ENCODE measurements at places on chromosomes 13 and 19.

- DNase-seq = no peak
These were observed 37.8 kb downstream of the ELF1 start for GRCh38 chr13:40981361-40981760.

DNA sequence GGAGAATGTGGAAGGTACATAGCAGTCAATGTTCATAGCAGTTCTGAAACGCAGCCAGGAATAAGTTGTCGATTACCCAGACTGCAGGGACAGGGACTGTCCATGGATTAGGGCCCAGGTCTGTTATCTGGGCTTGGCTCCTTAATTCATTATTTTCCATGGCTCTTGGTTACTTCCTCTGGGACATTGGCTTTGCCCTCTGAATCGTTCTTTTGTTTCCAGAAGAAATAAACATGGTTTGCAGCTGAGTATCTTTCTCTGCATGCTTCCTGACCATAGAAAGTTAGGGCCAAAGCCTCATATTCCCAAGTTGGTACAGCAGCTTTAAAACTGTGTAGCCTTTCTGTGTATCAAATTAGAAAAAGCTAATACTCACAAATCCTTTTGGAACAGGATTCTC is 121.7 kb upstream of the MAB21L1 start:
- DNase-seq = no peak

GRCh38 chr13:85910962-85911361 is 111.7 kb upstream of the SLITRK6 start:
- DNase-seq = no peak

DNA sequence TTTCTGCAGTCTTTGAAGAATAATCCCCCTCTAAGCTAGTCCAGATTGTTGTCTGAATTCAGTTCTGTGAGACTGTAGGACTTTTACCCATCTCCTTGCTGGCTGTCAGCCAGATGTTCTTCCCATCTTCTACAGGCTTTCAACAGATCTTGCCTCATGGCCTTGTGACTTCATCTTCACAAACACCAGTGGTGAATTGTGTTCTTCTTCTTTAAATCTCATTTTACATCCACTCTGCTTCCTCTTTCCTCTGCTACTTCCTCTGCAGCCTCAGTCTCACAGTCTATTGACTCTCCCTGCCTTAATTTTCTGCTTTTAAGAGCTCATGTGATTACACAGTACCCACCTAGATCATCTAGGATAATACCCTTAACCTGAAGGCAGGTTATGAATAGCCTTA is 859.0 kb upstream of the SLITRK1 start:
- no peak for DNase-seq

DNA sequence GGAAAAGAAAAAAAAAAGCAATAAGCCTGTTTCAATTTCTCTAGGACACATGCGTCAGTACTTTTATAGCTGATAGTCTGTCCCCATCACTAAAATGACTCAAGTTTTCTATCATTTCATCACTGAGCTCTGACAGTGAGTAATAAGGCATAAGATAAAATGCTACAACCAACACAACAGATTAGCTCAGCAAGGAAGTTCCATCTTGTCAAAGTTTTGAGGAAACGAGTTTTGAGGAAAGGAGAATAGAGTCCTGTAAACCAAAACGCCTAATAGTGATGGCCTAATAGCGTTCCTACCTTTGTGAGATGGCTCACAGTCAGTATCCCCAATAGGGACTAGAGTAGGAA is 145.1 kb downstream of the LACC1 start:
- no peak for DNase-seq

GRCh38 chr13:35498231-35498630 is 21.7 kb upstream of the MAB21L1 start:
- no peak for DNase-seq

- no peak for DNase-seq
These were observed 6.7 kb downstream of the DNM2 start for GRCh38 chr19:10724573-10725071.

DNA sequence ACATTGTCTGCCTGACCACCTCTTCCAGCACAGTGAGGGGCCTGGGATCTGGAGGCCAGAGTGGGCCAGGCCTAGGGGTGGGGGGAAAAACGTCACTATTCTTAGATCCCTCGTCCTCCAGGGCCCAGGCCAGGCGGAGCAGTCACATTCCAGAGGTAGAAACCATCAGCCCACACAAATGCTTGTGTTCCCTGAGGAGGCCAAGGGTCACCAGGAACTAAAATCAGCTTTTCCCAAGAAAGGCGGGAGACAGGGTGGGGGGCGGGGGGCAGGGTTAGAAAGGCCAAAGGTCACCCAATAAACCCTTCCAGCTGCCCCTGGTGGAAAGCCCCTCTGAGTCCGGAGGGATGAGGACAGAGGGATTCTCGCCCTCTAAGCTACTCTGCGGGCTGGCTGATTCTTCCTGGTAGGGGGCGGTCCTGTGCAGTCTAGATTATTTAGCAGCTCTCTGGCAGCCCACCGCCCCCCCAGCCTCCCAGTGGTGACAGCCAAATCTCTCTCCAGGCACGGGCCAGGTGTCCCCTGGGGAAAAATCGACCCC is 23.5 kb upstream of the CCL25 start:
- no peak for DNase-seq

GRCh38 chr19:29247051-29247450 is 34.1 kb upstream of the UQCRFS1 start:
- no peak for DNase-seq

- DNase-seq = no peak
These were observed 4.4 kb upstream of the S1PR5 start for GRCh38 chr19:10521461-10522171.

- DNase-seq = no peak
These were observed 138.7 kb upstream of the KL start for GRCh38 chr13:32877491-32877890.

DNA sequence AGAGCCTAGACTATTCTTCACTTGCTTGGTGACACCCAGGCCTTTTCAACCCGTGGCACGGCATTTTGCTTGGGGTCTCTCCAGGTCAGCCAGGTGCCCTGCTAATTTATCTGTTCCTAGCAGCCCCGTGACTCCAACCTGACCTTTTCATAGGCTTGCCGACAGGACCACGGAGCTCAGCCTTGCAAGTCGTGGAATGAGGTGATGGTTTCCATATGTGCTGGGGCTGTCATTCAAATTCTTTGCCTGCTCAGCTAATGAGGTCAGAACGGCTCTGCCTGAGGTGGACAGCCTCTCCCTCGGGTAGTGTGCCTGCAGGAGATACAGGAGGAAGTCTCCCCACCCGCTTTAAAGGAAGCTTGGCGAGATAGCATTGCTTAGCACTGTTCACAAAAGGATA is 61.0 kb downstream of the SHISA2 start:
- DNase-seq = no peak

DNA sequence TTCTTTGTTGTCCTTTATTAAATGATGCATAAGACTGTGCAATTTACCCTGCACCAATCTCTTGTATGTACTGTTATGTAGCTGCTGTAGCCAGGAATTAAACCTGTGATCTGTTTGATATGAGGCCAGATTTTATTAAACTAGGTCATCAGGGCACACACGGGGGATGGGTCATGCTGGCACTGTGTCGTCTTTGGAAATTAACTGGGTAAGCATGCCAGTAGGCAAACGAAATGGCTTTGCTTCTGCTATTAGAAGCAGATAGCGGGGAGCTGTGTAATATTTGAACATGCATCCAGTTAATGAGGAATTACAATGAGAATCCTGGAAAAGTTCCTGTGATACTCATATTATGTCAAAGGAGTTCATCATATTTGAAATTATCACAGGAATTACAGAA is 23.5 kb downstream of the MTUS2 start:
- DNase-seq = no peak

DNA sequence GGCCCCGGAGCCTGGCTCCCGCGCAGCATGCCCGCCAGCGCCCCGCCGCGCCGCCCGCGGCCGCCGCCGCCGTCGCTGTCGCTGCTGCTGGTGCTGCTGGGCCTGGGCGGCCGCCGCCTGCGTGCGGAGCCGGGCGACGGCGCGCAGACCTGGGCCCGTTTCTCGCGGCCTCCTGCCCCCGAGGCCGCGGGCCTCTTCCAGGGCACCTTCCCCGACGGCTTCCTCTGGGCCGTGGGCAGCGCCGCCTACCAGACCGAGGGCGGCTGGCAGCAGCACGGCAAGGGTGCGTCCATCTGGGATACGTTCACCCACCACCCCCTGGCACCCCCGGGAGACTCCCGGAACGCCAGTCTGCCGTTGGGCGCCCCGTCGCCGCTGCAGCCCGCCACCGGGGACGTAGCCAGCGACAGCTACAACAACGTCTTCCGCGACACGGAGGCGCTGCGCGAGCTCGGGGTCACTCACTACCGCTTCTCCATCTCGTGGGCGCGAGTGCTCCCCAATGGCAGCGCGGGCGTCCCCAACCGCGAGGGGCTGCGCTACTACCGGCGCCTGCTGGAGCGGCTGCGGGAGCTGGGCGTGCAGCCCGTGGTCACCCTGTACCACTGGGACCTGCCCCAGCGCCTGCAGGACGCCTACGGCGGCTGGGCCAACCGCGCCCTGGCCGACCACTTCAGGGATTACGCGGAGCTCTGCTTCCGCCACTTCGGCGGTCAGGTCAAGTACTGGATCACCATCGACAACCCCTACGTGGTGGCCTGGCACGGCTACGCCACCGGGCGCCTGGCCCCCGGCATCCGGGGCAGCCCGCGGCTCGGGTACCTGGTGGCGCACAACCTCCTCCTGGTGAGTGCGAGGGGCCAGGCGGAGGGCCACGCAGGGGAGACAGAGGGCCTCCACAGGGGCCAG is at the start of gene KL:
Gene KL (plus strand): TSS at position 10 of the 909 bp plus-strand sequence. CDS start 18 bp downstream, at position 28.
- DNase-seq = no peak

GRCh38 chr19:408441-408901 is 476 bp downstream of the C2CD4C start:
- DNase-seq = peak; percentile 26

DNA sequence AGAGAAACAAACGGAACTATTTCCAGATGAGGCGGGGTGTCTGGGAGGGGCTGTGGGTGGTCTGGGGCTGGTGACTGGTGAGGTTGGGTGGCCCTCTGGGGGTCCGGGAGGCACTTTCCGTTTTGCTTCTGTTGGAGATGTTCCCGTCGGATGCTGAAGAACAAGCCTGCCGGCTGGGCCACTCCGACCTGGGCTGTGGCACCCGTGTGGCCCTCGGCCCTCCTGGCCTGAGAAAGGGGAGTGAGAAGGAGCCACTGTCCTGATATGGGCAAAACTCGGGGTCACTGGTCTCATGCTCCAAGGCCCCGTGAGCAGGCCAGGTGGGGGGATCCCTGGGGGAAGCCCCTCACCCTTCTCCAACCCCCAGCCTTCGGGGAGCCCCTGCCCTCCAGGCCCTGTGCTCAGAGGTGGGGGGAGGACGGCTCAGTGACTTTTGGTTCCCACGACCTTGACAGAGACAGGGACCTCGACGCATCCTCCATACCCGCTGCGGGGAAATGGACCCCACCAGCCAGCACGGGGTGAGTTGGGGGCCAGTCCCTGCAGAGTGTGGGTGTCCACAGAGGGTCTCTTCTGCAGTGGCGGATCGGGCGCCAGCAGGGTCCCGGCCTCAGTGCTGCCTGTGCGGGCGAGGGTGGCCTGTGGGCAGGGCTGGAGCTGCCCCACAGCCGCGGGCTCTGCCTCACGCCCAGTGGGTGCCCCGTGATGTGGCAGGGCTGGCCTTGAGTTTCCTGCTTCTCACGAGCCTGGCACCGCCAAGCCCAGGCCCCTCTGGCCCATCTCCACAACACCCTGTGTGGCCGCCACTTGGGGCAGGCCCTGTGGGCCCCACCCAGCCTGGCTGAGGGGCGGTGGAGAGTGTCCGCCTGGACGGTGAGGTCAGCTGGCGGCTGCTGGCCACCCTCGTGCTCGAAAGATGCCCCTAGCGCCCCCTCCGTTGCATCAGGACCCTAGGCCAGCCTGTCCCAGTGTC is 4.4 kb upstream of the TBXA2R start:
- no peak for DNase-seq

DNA sequence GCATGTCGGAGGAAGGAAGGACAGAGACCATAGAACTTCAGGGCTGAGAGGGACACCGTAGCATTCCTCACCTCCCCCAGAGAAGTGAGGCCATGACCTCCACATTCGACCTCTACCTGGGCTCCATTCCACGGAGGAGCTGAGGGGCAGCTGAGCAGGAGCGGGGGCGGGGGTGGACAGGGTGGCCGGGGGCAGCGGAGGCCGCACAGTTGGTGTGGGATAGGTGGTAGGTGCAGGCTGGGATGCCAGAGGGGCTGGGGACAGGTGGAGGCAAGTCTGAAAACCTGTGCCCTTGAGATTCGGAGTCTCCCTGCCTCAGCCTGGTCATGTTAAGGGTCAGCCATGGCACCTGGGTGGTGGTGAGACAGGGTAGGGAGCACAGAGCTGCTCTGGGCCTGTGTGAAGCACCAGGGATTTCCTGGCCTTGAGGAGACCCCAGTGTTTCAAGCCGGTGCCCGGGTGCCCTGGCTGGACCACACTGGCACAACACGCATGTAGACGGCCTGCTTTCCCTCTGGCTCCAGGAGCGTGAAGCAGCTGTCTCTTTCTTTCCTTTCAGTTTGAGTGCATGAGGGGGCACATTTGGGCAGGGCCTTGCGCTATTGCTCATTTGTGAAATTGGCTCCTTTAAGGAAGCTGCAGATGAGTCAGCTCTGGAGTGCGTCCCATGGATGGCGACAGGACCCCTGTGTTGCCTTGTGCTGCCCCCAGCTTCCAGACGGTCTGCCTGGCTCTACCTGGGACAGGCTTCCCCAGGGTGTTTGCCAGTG is 51.8 kb downstream of the TSSK6 start:
- DNase-seq = no peak

DNA sequence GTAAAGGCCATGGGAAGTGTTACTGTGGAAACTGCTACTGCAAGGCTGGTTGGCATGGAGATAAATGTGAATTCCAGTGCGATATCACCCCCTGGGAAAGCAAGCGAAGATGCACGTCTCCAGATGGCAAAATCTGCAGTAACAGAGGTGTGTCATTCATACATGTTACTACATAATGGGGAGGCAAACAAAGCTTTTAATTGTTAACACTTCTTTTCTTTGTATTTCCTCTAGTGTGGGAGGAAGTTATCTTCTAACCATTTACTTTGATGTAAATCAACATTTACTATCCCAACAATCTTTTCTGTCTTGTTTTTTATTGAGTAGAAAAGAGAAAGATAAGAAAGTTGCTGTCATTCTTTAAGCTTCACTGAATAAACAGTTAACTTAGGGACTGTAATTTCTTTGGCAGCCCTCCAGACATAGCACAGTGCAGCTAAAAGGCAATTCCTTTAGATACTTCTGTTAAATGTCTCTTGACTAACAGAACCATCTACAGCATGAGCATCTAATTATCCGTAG is 126.9 kb downstream of the ITGBL1 start:
- DNase-seq = no peak

- DNase-seq = no peak
These were observed 12.1 kb downstream of the SETDB2 start for GRCh38 chr13:49456156-49456555.

- DNase-seq = no peak
These were observed 155.4 kb downstream of the DCT start for GRCh38 chr13:94323764-94324758.

GRCh38 chr19:18436671-18437490 is 1.1 kb downstream of the ISYNA1 start:
- DNase-seq = no peak

Measured in activated naive CD4-positive, alpha-beta T cell treated with anti-CD3 and anti-CD28 coated beads, Interleukin-2, amount 50 U/mL, for 72 hours (primary cell).